Activated CD4-positive, alpha-beta T cell treated with anti-CD3 and anti-CD28 coated beads for 1 hour (primary cell): ENCODE measurements at places on chromosomes 2 and 18.

DNA sequence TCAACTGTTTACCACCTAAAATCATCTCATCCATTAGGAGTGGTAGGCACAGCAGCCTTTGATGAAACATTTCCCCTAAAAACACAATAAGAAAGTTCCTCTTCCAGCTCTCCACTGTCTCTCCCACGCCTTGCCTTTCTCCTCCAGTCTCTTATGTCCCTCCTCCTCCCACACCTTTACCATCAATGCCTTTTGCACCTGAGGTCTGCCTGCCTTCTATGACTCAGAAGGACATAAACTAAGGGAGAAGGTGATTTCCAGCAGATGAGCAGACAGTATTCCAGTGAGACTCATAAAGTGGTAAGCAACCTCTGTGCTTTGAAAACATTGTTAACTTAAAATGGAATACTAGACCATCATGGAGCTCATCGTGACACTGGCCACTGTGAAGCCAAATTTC lies 34.2 kb upstream of the NDUFV2 start:
- no peak for DNase-seq

DNA sequence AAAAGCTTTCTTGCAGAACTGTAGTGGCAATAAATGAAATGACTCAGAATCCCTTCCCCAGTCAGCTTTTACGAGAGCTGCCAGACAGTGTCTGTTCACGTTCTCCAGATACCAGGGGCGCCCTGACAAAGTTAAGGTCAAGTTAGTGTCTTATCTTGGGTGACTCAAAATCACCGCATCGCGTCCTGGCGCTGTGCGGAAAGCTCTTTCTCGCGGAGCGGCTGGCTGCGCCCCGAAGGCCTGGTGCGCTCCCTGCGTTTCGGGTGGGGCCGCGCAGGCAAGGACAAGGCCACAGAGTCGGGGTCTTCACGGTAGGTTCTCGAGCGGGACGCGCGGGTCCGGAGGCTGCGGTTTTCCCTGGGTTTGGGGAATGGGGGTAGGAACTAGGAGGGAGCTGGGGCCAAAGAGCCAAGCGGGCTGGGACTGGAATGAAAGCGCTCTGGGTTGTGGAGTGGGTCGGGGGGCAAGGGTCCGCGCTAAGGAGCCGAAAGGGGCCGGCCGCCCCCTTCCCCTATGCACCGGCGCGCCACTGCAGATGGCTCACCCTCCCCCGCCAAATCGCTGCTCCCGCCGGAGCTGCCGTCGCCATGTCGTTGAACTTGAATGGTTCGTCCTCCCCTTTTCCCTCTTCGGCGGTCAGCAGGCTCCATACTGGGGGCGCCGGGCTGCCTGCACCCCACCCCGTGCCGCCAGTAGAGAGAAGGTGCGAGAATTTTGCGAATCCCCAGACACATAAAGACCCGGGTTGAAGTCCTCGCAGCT lies 2.6 kb upstream of the HOXD11 start:
- no peak for DNase-seq

GRCh38 chr2:65957886-65958285 lies 477.0 kb upstream of the MEIS1 start:
- no peak for DNase-seq

- no peak for DNase-seq
These were observed 488.2 kb upstream of the SPHKAP start for GRCh38 chr2:228669690-228670089.

GRCh38 chr2:223093436-223094241 lies 41.6 kb downstream of the KCNE4 start:
- DNase-seq, result no peak

GRCh38 chr2:5685225-5685624 lies 7.0 kb upstream of the SOX11 start:
- no peak for DNase-seq

DNA sequence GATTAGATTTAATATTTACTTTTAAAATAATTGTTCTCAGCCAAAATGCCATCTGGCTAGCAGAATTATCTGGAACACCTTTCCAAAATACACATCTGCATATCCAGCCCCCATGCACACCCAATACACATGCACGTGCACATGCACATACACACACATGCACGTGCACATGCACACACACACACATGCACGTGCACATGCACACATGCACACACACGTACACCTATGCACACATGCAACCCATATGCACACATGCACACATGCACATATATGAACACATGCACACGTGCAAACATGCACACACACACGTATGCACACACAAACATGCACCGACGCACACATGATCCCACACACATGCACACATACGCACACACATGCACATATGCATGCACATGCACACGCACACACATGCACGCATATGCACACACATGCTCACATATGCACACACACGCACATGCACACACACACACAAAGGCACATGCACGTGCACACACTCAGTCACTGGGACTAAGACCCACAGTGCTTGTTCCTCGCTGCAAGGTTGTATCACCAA lies 53.5 kb downstream of the COPS8 start:
- no peak for DNase-seq

DNA sequence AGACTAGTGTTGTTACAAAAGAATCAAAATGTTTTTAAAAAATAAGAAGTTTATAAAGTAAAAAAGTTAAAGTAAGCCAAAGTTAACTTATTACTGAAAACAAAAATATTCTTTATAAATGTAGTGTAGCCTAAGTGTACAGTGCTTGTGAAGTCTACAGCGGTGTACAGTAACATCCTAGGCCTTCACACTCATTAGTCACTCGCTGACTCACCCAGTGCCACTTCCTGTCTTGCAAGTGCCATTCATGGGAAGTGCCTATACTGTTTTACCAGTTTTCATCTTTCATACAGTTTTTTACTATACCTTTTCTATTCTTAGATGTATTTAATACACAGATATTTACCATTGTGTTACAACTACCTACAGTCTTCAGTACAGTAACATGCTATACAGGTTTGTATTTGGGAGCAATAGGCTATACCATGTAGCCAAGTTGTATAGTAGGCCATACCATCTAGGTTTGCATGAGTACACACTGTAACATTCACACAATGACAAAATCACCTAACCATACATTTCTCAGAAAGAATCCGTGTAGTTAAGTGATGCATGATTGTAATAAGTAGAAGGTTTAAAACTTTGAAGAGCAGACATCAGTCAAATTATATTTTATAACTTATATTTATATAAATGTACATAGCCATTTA lies 13.4 kb downstream of the SERPINB7 start:
- DNase-seq, result no peak

DNA sequence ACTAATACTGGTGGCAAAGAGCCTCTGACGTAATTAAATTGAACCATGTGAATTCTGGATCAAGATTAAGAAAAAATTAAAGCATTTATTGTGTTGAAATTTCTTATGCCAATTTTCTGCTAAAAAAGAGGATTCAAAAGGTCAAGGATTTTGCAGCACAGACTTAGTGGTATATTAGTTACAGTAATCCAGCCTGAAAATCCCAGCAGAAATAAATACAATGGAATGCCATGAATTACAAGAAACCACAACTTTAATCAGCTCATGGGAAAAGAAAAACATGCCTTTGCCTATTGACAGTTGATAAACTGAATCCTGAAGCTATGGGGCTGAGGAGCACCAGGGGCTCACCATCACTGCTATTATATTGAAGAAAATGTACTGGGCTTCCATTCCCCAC lies 114.8 kb upstream of the SATB2 start:
- no peak for DNase-seq

DNA sequence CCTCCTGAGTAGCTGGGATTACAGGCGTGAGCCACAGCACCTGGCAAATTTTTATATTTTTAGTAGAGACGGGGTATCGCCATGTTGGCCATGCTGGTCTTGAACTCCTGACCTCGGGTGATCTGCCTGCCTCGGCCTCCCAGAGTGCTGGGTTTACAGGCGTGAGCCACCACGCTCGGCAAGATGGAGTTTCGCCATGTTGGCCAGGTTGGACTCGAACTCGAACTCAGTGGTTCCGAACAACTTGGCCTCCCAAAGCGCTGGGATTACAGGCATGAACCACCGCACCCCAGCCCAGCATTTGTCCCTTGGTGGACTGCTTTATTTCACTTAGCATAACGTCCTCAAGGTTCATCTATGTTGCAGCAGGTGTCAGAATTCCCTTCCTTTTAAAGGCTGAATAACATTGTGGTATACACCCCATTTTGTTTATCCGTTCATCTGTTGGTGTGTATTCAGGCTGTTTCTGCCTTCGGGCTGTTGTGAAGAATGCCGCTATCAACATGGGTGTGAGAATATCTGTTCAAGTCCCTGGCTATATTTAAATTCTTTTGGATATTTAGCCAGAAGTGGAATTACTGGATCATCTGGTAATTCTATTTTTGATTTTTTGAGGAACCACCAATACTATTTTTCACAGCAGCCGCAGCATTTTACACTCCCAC lies 1.2 kb upstream of the CENPA start:
- no peak for DNase-seq

GRCh38 chr18:79912994-79913831 lies 38.2 kb downstream of the SLC66A2 start:
- peak; percentile 4 for DNase-seq

DNA sequence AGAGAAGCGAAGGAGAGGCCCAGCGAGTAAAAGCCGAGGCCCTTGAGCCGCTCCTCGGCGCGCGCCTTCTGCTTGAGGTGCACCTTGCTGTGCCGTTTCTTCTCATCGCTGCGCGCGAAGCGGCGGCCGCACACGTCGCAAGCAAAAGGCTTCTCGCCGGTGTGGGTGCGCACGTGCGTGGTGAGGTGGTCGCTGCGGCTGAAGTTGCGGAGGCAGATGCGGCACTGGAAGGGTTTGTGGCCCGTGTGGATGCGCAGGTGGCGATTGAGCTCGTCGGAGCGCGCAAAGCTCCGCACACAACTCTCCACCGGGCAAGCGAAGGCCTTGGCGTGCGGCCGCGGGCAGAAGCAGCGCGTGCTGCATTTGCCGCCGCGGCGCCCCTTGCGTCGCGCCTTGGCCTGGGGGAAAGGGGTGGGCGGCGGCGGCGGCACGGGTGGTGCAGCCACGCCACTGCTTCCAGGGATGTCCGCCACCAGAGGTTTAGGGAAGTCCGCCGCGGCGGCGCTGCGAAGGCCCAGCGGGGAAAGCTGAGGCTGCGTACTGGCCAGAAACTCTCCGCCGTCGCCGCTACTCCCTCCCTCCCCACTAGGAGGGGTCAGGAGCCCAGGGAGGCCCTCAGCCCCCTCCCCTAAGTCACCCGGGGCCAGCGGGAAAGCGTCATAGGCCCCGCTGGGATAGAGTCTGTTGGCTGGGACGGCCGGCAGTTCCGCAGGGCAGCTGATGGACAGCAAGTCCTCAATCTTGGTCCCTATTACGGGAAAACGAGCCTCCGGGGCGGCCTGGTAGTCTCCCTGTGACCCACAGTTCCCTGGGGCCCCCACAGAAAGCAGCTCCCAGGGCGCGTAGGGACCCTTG lies 1.7 kb downstream of the EGR4 start:
- no peak for DNase-seq

GRCh38 chr2:5473635-5474034 lies 218.5 kb upstream of the SOX11 start:
- DNase-seq, result no peak

- no peak for DNase-seq
These were observed 73.5 kb downstream of the GALNT3 start for GRCh38 chr2:165720511-165720910.

DNA sequence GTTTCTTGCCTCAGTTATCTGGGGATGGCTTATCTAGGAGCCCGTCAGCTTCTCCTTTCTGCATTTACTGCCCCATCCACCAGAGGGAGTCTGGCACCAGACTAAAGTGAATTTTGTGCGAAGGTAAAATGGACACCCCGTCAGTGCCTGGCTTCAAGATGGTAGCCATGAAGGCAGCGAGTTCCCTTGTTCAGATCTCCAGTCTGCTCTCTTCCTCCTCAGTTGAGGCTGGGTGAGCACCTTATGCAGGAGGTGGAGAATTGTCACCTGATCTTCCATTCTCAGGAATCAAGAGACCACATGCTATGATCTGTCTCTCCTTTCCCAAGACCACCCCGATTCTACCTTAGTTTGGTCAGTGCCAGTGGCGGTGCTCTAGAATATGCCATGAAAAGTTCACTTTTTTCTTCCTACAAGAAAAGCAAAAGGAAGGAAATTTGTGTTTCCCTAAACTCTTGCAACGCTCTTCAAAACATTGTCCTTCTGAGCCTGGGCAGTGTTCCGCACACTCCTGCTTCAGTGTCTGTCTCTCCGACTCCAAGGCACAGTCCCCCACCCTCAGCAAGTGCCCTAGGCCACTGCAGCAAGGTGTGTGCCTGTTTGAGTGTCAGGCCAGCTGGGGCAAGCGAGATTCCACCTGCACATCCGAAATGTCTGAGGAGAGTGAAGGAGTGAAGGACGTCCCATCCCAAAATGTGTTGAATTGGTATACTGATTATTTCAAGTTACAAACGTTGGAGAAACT lies 168.6 kb downstream of the SS18 start:
- DNase-seq, result no peak

GRCh38 chr2:169222665-169223064 lies 139.7 kb downstream of the LRP2 start:
- DNase-seq, result no peak

GRCh38 chr2:140186313-140186712 lies 1406.1 kb upstream of the NXPH2 start:
- DNase-seq, result no peak

DNA sequence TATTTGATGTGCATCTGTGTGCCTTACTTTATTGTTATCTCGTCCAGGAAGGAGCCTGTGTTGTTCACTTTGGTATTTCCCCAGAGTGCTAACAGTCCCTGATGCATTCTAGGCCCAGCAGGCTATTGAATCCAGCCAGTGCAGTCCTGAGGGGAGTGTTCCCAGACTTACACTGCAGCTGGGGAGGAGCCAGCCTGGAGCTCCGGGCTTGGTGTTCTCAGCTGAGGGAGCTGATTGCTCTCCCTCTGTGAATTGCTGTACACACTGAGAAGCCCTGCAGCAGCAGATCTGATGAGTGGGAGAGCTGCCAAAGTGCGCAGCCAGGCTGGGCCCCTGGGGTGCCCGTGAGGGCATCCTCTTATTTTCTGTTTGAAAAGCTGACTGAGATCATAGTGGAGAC lies 159.2 kb downstream of the GALNT3 start:
- DNase-seq, result no peak

GRCh38 chr18:55407774-55408535 lies 180.0 kb downstream of the TCF4 start:
- no peak for DNase-seq

- no peak for DNase-seq
These were observed 82.2 kb downstream of the CHRNA1 start for GRCh38 chr2:174682007-174682577.

DNA sequence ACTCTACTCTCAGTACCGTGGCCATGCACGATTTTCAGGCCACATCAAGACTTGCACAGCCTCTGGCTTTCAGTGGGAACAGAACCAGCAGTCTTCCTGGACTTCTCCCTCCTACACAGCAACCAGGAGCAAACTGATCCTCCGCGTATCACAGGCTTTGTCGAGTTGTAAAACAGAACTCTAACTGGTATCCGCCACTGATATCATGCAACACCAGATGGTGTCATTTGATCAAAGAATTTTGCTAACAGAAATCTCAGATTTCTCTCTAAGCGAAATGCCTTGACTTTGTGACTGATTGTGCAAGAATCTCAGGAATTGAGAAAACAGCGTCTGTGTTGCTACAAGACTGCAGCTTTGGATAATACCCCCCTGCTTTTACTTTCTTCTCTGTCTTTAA lies 85.7 kb downstream of the COPS8 start:
- no peak for DNase-seq
